ENCODE measurements at places on chromosomes 6 and 20.

DNA sequence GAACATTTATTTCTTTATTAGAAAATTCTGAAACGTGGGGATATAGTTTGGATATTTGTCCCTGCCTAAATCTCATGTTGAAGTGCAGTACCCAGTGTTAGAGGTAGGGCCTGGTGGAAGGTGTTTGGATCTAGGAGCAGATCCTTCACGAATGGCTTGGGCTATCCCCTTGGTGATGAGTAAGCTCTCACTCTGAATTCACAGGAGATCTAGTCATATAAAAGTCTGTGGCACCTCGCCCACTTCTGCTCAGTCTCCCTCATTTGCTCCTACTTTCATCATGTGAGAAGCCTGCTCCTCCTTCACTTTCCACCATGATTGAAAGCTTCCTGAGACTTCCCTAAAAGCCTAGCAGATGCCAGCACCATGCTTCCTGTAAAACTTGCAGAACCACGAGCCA, 96.8 kb upstream of the GJE1 start:
- no peak for DNase-seq

- DNase-seq, result no peak
Measured at GRCh38 chr6:135230711-135231468, 49.8 kb downstream of the MYB start.

- DNase-seq, result no peak
Measured at GRCh38 chr20:9141070-9141469, 72.2 kb downstream of the PLCB4 start.

DNA sequence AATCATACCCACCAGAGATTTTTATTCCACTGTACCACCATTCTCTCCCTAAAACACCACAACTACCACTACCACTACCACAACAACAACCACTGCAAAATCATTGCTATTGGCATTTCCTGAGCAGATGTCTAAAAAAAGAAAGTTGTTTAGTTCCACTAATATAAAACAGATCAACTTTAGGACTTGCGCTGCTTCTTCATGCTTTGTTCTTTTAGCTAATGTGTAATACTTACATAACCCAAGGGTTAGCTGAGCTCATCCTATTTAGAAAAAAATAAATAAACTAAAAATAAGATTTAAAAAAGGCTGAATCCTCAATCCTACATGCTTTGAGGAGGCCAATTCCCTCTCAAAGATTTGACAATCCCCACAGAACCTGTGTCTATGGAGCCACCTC, 11.4 kb downstream of the IYD start:
- DNase-seq, result no peak

DNA sequence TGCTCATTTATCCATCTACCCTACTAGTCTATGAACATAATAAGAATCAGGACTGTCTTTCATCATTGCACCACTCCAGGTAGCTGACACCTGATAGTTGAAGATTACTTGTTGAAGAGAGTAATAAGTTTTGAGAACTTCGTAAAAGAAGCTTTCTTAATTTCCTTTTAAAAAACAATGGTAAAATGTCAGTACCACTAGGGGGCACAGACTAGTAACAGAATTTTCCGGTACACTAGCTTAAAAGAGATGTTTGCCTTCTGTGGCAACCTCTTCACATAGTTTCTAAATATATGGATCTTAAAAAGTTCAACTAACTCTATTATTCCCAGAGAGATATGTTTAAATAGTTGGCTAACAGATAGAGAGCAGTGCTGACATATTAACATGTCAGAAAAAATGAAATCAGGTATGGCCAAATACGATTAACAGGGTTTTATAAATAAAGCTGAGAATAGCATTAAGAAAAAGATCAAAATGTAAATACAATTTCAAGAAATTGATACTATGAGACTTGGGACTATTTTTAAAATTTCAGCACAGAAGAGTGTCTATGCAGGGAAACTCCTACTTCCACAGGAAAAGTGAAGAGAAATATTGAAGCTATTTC, 5.4 kb upstream of the KCNQ5 start:
- DNase-seq, result no peak

DNA sequence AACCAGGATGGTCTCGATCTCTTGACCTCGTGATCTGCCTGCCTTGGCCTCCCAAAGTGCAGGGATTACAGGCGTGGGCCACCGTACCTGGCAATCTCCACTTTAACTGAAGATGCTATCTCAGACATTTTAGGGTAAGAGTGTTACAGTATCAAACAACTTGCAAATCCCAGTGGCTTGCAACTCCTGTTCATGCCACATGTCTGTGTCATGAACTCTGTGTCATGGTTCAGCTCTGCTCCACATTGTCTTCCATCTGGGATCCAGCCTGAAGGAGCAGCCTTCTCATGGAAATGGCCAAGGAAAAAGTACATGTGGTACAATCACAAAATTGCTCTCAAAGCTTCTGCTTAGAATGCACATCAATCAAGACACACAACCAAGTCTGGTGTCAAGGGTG, 114.9 kb downstream of the MAP3K5 start:
- no peak for DNase-seq

DNA sequence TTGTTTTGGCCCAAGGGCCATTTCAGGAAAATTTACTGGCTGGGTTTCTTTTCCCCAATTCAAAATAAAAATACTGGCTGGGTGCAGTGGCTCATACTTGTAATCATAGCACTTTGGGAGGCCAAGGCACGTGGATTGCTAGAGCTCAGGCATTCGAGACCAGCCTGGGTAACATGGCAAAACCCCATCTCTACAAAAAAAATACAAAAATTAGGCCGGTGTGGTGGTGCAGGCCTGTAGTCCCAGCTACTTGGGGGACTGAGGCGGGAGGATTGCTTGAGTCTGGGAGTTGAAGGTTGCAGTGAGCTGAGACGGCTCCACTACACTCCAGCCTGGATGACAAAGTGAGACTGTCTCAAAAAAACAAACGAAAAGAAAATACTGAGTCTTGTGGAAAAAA, 60.0 kb downstream of the NINL start:
- DNase-seq, result no peak

DNA sequence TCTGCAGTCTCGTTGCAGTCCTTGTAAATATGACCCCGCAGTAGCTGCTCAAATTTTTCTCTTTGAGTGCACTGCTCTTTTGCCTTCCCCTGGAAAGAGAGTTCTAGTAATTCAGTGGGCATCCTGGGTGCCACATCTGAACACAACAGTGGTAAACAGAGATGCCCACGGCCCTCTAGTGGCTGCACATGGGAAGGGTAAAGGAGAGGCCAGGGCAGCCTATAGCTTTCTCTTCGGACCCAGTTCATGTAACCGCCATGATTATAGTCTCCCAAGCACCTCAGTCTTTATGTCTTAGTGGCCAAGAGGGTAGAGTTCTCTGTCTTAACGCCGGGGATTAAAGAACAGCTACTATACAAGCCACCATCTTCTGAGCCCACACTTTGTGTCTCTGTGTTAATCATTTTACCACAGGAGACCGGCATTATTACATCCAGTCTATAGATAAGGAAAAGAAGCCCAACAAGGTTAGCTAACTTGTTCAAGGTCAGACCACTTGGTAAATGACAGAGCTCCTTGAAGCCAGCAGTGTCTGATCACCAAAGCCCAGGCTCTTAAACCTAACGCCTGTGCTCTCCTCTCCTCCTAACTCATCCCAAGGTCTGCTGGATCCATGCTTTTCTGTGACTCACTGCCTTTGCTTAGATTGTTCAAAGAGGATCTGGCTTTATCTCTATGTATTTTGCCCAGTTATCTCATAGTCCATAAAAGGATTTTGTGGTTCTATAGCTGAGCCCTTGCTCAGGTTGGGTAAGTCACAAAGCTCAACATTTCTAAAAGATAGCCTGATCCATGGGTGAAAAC, 81.8 kb downstream of the ISM1 start:
- DNase-seq, result peak; percentile 27

GRCh38 chr6:7991536-7991935, 72.7 kb downstream of the BLOC1S5 start:
- no peak for DNase-seq

- no peak for DNase-seq
Measured at GRCh38 chr20:47934761-47935160, 149.5 kb upstream of the SULF2 start.

- no peak for DNase-seq
Measured at GRCh38 chr6:84774157-84774984, 10.0 kb upstream of the TBX18 start.

GRCh38 chr20:61725966-61726365, 339.7 kb downstream of the TAF4 start:
- no peak for DNase-seq

DNA sequence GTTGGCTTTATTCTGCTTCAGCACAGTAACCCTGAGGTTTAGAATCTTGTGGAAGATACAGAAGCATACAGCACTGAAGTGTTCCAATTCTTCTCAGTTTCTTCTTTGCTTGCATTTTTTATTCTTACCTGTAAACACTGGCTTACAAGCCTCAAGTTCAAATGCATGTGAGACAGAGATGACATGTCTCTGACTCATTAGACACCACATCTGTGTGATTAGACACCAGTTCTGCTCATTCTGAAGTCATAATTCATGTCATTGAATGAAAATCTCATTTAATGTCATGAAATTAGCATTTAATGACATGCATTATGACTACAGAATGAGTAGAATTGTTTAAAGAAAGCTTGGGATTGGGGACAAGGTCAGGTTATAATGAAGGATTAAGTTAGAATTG, 5.8 kb downstream of the GZF1 start:
- no peak for DNase-seq

- DNase-seq, result no peak
Measured at GRCh38 chr6:139522511-139523220, 148.2 kb upstream of the CITED2 start.

DNA sequence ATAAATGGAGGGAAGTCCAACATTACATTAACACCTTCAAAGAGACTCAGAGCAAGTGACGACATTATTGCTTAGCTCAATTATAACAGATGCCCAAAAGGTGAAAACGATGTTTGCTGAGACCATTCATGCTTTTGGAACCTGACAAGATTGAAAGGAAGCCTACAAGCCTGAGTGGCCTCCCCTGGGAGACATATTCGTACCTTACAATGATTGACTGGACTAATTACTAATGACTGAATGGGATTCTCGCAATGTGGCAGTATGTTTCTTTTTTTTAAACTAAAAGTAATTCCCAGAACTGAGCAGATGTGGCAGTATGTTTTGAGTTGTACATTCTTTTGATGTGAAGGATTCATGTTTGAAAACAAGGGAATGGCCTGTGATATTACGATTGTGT, 49.9 kb downstream of the VEGFA start:
- DNase-seq, result no peak

- no peak for DNase-seq
Measured at GRCh38 chr6:43076464-43077332, 584 bp downstream of the PTK7 start.

DNA sequence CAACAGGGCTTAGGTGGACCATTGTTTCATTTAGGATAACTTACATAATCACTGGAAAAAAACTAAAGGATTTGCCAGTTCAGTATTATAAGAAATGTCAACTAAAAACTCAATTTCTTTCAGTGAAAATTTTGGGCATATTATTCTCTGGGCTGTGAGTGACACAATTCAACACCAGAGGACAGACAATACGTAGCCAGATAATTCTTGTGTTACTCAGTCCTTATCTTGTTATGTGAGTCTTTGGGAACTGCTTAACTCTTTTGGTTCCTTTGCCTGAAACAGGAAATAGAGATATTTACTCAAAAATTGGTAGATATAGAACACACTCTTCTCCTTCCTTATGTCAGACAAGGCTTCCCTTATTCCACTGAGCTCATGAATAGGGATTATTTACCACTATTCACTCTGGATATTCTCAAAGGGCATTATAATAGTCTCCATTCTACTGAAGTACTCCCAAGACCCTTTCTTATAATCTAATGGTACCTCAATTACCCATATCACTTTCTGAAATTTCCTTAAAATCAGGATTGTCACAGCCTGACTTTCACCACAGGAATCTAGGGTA, 4.9 kb upstream of the BEND6 start:
- DNase-seq, result no peak

DNA sequence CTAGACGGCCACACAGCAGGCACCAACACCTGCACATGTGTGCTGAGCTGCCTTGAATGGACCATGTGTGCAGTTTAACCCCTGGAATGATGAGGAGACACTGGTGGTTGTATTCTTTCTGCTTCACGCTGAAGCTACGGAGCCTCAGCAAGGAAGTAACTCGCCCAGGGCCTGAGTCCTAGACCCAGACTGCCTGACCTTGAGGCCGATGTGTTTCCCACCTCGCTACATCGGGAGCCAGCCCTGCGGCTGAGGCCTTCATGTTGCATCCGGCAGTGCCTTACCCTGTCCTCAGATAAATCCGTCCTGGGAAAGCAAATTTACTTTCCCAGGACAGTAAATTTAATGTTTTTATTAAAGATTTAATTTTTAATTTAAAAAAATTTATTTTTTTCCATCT, 110.0 kb upstream of the MTHFD1L start:
- DNase-seq, result no peak

DNA sequence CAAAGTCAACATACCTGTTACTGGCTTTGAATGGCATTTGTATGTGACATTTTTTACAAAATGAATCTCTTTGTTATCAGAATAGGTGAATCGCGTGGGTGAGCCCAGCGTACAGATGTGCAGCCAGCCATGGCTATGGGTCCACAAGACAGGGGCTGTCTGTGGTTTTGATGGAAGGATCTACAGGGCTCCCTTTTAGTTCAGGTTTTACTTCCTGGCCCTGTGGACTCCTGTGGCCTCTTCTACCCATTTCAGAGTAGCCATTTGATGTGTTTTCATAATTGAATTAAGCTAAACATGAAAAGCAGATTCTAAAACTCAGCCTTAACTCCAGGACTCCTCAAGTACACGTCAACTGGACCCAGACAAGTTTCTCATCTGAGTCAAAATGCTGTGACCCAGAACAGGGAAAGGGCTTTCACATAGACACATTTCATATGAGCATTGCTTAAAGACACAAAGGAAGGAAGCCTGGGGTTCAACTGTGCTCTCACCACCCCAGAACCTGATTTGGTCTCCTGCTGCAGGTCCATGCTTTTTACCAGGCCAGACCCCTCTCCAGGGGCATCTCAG, 105.3 kb upstream of the NAA20 start:
- DNase-seq, result no peak

DNA sequence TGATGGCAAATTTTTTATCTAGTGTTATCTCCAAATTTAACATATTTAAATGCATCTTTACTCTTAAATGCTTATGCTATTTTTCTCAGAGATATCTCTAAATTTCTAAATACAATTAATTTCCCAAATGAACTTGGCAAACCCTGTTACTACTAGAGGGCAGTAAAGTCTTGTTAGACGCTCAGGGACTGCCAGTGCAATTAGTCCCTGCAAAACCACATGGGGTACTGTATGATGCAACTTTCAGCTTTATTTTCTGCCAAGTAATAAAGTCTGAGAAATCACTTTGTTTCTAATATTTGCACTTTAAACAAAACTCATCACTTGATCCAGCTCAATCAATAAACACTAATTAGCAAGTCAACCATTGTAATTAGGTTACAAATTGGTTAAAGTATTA, 76.0 kb upstream of the ADGRB3 start:
- no peak for DNase-seq

Data from stimulated activated CD4-positive, alpha-beta T cell treated with anti-CD3 and anti-CD28 coated beads, Interleukin-1b, Interleukin-23, amount 100 ng/mL, for 4 hours (primary cell).